ENCODE measurements at places on chromosomes 2 and 18.

GRCh38 chr18:53191634-53192033, 851.6 kb downstream of the DCC start:
- DNase-seq: no peak

GRCh38 chr2:12469141-12469561, 247.6 kb upstream of the TRIB2 start:
- DNase-seq: no peak

DNA sequence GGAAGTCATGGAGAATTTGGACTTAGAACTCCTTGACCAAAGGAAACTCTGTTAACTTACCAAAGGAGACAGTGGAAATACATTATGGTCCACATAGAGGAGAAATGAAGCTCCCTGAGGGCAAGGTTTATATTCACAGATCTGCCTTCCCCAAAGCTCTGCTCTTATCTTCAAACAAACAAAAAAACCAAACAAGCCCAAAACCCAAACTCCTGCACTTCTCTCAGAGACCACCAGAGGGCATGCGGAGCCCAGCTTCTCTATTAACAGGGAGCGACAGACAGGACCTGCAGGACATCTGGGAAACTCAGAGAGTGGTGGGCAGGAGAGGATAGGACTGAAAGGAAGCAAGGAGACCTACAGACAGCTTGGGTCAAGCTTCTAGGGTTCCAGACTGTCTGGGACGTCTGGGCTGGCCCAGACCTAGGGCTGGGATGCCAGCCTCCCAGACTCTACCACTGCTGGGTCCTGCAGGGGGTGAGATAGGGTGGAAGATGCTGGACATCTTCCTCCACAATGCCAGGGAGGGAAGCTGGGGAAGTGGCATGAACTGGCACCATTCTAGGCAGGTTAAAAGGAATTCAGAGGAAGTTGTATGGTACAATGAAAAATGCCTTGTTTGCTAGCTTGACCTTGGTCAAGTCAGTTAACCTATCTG, 4.0 kb upstream of the WNT10A start:
- DNase-seq: peak; percentile 73

- no peak for DNase-seq
Observed at GRCh38 chr2:29733213-29733612, 188.2 kb downstream of the ALK start.

GRCh38 chr18:12283256-12283655, 24.8 kb upstream of the TUBB6 start:
- no peak for DNase-seq

- no peak for DNase-seq
Observed at GRCh38 chr2:205644018-205644417, 38.3 kb upstream of the NRP2 start.

DNA sequence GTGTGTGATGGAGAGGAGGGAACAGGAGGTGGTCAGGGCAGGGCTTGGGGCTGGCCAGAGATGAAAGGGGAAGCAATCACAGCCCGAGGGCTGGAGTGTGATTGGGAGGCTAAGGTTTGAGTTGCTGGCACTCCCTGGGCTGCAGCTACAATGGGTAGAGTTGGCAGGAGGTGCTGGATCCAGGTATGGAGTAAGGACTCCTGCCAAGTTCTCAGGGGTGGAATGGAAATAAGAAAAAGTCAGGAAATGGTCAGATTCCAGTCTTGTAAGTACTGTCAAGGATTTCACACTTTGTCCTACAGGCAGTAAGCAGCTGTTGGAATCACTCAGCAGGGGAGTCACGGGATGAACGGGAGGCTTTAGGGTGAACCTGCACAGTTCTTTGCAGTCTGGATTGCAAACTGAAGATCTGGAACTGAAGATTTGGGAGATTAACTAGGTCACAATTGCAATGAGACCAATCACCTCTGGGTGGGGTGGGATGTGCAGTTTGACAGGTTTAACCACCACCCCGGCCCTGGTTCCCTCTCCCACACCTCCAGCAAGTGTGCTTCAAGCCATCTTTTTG, 10.9 kb upstream of the INPP5D start:
- no peak for DNase-seq

DNA sequence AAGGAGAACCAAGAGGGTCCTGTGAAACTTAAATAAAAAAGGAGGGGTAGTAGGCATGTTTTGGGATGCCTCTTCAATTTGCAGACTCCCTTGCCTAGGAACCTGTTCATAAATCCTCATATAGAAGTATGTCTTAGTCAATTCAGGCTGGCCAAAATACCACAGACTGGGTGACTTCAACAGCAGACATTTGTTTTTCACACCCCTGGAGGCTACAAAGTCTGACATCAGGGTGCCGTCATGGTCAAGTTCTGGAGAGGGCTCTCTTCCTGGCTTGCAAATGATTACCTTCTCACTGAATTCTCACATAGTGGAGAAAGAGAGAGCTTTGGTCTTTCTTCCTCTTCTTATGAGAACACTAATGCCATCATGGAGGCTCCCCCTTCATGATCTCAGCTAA, 4.1 kb upstream of the TCF4 start:
- DNase-seq: no peak

DNA sequence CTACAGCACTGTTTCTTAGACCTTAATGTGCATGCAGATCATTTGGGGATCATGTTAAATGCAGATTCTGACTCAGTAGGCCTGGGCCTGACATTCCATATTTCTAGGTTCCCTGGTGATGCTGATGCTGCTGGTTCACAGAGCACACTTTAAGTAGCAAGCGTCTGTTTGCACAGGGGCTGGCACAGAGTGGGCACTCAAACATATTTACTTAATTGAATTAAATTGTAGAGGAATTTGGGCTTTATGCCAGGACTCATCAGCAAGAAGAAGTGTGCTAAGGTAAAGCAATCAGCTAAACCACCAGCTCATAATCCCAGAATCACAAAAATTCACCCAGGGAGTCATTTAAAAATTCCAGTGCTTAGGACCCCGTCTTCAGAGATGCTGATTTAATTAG, 25.1 kb upstream of the INPP4A start:
- no peak for DNase-seq

DNA sequence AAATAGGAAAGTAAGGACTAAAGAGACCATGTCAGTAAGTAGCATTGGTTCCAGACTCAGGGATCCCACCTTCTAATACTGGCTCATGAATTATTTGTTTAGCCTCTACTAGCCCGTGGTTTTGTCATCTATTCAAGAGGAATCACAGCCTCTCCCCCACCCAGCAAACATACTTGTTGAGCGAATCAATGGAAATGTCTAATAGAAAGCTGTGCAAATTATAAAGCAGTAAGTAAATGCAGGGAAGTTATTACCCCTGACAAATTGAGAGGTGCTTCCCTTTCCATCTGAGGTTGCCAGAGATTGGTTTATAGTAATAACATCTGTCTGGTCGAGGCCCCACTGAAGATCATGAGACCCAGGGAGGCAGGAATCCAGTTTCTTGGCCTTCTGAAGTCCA, 219.3 kb upstream of the OSR1 start:
- no peak for DNase-seq

- no peak for DNase-seq
Observed at GRCh38 chr2:134398300-134398699, 144.4 kb downstream of the MGAT5 start.

GRCh38 chr2:41922177-41922576, 125.6 kb upstream of the PKDCC start:
- DNase-seq: no peak

DNA sequence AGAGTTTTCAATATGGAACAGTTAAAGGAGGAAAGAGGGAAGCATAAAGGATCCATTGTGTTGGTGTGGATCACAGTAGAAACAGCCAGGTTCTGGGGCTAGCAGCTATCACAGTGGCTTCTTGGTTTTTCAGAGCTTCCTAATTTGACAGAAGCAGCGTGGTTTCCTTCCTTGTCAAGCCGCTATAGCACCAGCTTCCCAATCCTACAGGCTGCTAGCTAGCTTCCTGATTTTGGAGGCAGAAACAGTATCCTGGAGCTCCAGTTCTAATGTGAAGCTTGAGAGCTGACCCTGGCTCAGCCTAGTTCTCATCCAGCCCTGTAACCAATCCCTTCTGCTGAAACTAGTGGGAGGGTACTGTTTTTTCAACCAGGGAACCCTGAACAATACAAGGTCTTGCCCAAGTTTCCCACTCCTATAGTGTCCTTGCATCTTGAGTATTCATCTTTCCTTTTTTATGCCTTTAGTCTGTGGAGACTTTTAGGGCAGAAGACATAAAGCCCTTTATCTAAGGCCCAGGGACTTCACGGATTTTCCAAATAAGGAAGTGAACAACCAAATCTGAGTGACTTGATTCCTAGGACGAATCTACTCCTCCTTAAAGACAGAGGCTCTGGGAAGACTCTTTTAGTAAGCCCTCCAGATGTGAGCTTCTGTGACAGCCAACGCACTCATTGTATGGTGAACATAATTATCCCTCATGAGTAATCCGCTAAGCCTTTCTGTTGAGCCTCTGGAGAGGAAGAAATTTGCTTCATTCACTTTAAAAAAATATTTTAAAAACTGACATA, 33.8 kb downstream of the CCDC93 start:
- DNase-seq: no peak

DNA sequence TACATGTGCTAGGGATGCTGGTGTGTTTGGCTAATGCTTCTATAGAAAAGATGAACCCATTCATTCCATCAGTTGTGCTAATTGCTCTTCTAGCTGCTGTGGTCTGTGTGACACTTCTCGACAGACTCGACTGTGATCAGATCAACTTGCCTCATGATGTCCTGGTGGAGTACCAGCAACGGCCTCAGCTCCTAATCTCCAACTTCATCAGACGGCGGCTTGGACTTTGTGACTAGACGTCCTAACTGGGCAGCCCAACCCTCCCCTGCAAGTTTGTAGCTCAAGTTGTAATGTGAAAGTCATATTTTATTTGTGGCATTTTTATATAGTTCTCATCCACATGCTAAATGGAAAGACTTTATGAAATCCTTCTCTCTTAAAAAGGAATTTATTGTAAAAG, 33.0 kb downstream of the UPP2 start:
- no peak for DNase-seq

- no peak for DNase-seq
Observed at GRCh38 chr2:166653185-166653813, 159.2 kb upstream of the SCN7A start.

DNA sequence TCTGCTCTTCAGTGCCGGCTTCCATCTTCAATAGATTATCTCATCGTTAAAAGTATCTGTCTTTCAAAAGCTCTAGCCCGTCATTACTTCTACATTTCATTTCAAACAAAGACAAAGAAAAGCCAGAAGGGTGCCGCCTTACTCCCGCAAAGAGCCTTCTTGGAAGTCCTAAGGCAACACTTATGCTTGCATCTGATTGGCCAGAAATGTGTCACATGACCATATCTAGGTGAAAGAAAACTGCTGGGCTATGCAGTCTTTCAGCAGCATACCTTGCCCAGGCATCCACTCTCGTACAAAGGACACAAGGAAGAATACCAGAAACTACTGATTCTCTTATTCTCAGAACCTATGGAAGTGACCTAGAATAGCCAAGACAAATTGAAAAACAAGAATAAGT, 217.1 kb upstream of the SLC35G4 start:
- DNase-seq: no peak

DNA sequence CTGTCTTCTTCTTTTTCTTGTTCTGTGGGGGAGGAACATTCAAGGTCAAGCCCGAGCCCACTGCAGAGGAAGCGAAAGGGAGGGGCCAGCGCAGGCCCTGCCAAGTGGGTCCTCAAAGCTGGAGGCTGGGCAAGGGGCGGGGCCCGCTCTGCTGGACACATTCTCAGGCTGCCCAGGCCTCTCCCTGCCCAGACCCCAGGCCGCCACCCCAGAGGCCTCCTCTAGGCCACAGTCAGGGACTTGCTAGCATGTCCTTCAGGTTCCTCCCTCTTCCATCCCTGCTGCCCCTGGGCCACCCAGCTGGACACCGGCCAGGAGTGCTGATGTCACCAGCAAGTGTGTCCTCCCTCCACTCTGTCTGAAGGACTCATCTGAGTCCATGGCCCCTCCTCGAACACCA, 44.1 kb downstream of the KIF1A start:
- peak; percentile 34 for DNase-seq

- DNase-seq: peak; percentile 97
Observed at GRCh38 chr2:45650851-45651414, 542 bp upstream of the PRKCE start.

DNA sequence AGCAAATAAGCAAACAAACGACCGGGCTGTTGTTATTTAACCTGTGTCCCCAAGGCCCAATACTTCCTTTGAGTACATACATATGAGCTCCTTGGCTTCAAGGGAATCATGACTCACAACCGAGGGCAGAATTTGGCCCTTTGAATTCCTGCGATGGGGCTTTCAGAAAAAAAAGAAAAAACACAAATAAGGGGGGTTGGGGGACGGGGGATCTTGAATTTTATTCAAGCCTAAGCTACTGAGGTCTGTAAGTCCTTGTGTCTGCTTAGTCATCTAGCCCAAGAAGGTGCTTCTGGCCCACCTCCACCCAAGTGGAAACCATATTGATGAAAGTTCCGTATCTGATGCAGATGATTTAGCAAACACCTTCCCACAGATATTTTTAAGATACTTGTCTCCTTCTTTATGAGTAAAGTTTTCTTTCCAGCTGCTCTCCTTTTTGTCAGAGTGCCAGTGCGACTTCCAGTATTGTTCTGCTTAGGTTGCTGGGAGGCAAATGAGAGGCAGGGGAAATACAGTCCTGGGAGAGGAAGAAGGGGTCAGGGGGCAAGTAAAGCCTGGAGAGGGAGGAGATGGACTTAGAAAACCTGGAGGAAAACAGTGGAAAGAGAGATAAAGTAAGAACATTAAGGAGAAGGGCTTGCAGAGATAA, 169.6 kb downstream of the ZEB2 start:
- DNase-seq: no peak

GRCh38 chr18:62458346-62458745, 64.5 kb upstream of the ZCCHC2 start:
- DNase-seq: no peak

GRCh38 chr2:173414823-173415322, 60.2 kb downstream of the CDCA7 start:
- DNase-seq: no peak

DNA sequence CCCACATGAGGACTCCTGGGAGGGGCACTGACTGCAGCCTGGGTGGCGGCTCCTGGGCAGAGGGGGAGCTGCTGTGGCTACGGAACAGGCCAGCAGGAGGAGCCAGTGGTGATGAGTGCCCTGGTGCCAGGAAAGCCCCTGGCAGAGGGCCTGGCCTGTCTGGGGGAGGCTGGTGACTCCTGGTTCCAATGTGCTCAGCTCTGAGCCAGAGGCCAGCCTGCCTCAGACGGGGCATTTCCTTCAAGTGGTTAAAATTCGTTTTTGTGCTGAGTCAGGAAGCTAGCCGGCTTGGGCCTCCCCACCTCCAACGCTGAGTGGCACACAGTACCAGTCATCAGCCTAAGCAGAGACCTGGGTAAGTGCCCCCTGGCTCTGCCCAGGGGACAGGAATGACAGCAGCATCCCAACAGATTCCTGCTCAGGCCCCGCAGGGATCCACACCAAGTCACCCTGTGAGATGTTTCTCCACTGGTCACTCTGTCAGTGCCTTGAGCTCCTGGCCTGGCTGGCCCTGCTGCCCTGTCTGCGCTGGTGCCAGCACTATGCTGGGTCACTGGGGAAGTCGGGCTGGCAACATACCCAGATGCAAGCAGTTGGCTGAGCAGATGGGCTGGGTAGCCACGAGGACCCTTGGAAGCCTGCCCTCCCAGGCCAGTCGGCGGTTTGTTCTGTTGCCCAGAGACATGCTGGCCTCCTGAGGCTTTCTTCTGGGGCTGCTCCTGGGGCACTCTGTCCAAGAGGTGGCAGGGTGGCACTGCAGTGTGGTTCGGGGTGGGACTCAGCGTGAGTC, 7.1 kb upstream of the KLF11 start:
- no peak for DNase-seq

Data from right lung (tissue), 10 donors.